ENCODE measurements at places on chromosomes 7 and 10. TPM values are rescaled to one million over a fixed set of nuclear protein-coding genes. Genes with fewer than 3 reads are reported as not detected.

- peaks cover 4% of the 10 kb centered on the region for H3K27me3 ChIP-seq
- H3K4me3 ChIP-seq: no peak overlapping the region
- no peak for DNase-seq
- no peaks in the 10 kb centered on the region for H3K4me1 ChIP-seq
- peak overlapping the region; percentile 48 for H3K27ac ChIP-seq
Measured at GRCh38 chr10:114246679-114247305, 7.7 kb downstream of the VWA2 start.

DNA sequence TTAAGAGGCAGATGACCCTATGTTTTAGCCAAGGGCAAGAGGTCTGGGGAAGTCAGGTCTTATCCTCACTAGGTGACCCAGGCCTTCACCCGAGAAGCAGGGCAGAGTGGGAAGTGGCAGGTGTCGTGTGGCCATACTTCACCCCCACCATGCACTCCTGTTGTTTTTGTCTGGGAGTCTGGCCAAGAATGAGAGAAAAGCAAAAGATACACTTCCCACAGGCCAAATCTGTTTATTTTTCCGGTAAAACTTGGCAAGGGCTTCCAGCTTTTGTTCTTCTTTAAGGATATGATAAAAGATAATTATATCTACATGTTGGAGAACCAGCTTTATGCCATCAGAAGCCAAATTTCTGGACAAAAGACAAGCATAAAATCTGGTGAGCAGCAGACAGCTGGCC, 137.4 kb upstream of the CDC14C start:
- peak; percentile 24 for DNase-seq
- H3K27me3 ChIP-seq: no peaks in the 10 kb centered on the region
- H3K4me3 ChIP-seq: no peak overlapping the region

DNA sequence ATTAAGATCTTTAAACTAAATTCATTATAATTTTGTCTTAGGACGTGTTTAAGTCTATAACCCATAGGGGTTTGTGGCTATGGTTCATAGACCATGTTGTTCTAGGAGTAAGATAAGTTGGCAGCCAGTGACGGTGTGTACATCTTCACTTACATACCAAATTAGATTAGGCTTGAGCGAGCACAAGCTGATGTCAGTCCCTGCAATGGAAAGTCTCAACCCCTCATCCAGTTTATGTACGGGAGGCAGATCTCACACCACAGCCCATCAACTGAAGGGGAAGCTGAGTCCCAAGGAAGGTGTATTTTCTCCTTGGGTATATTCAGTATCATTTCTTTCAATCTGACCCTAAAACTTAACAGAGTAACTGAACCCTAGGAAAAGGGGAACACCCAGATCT, 5.1 kb upstream of the SMC3 start:
- no peak overlapping the region for H3K27ac ChIP-seq
- DNase-seq: peak; percentile 24
- H3K36me3 ChIP-seq: no peaks in the 10 kb centered on the region
- H3K27me3 ChIP-seq: no peaks in the 10 kb centered on the region
- H3K4me1 ChIP-seq: no peaks in the 10 kb centered on the region

DNA sequence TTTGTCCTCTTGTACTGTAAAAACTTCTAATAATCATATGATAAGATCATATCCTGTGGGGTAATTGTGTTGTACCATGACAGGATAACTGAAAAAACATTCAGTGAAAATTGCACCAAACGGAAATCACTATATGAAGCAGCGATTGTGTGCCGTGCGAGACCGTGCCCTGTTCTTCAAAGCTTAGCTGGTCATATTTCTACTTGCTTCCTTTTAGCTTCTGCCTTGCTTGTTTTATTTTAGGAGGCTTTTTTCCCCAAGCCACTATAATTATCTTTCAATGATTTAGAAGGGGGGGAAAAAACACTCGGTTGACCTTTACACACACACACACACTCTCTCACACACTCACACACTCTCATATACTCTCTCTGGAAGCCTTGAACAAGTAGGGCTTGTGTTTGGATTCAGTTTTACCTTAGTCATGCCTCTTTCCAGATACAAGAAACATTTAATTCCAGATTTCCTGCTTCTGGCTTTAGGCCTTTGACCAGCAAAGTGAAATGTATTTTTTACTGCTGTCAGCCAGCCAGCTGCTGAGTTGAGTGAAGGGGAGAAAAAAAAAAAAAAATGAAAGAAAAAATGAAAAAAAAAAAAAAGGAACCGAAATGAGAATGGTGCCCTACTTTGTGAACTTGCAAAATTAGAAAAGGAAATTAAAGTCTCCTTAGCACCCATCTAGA, 181.4 kb downstream of the ARID5B start:
- peak overlapping the region; percentile 92 for H3K27ac ChIP-seq
- H3K36me3 ChIP-seq: peaks cover 9% of the 10 kb centered on the region
- no peak overlapping the region for H3K4me3 ChIP-seq
- H3K27me3 ChIP-seq: no peaks in the 10 kb centered on the region

DNA sequence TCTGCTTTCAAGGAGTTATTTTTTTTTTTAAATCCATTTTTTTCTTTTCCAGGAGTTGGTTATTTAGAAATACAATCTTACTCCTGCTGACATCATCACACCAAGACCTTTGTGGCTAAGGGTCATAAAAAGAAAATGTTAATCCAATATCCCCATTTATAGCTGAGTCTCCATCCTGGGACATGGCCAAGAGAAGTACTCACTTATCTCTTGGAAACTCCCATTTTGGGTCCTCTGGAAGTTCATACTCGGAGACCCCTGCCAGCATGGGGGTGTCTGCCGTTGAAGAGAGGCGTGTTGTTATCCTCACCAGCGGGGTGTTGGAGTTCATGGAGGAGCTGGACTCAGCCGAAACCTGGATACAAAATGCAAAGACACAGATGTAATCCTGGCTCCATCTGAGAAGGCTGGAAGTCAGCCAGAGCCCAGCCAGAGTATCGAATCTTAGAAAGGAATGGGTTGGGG, 94.6 kb downstream of the FGFR2 start:
- DNase-seq: no peak
- H3K27me3 ChIP-seq: no peaks in the 10 kb centered on the region
- H3K27ac ChIP-seq: no peak overlapping the region
- no peaks in the 10 kb centered on the region for H3K4me1 ChIP-seq

Gene COL28A1
- polyA plus RNA-seq: 1.3 TPM

Gene CPXM2
- polyA plus RNA-seq: 1.9 TPM

Gene TMEM176A
- 25.4 TPM for polyA plus RNA-seq

Gene SPDYE18
- polyA plus RNA-seq: 0.49 TPM

Gene ANKRD2
- polyA plus RNA-seq: 3.0 TPM

Gene SLC35B4
- polyA plus RNA-seq: 4.6 TPM

Data from lung (tissue), 17 donors.